Activated naive CD4-positive, alpha-beta T cell treated with anti-CD3 and anti-CD28 coated beads for 36 hours (primary cell): ENCODE measurements at places on chromosomes 6 and 20. TPM values are rescaled to one million over a fixed set of nuclear protein-coding genes. Genes with fewer than 3 reads are reported as not detected.

- H3K36me3 ChIP-seq, result no peaks in the 10 kb centered on the region
- H3K4me3 ChIP-seq, result no peak overlapping the region
- H3K27ac ChIP-seq, result no peak overlapping the region
- H3K27me3 ChIP-seq, result no peaks in the 10 kb centered on the region
- H3K4me1 ChIP-seq, result no peaks in the 10 kb centered on the region
Observed at GRCh38 chr6:16336911-16337294, 98.5 kb downstream of the GMPR start.

GRCh38 chr6:154319231-154319858, 37.3 kb downstream of the IPCEF1 start:
- H3K4me1 ChIP-seq, result peaks cover 2% of the 10 kb centered on the region
- no peak for DNase-seq
- no peaks in the 10 kb centered on the region for H3K27me3 ChIP-seq
- H3K27ac ChIP-seq, result no peak overlapping the region
- H3K36me3 ChIP-seq, result no peaks in the 10 kb centered on the region

DNA sequence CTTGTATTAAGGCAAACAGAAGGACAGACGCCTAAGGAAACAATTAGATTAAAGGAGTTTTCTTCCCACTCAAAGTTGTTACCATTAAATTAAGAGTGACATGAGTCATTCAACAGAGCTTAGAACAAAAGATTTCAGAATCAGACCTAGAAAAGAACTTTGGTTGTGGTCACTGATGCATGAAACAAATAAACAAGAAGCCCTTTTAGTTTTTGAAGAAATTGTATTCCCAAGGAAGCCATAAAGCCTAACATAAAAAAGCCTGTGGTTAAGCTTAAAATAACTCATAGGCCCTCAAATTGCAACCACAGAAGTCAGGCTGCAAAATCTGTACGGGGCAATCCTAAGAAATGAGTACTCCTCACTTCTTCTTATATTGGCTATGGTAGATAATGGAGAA, 17.9 kb upstream of the TRIM26 start:
- peaks cover 15% of the 10 kb centered on the region for H3K4me1 ChIP-seq
- H3K36me3 ChIP-seq, result no peaks in the 10 kb centered on the region
- H3K27me3 ChIP-seq, result peaks cover 8% of the 10 kb centered on the region
- no peak for DNase-seq

DNA sequence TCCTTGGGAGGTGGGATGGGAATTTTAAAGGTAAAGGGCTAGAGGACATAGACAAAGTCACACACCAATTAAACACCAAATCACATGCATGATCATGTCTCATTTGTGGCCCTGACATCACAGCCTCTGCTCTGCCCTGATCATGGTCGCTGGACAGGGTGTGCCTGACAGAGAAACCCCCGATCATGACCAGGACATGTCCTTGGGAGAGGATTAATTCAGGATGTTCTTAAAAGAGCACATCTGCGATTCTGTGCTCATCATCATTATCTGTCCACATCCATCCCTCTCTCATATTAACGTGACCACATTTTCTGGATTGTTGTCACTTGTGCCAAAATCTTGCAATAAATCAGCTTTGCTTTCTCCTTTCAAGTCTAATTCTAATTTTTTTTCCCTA, 7.7 kb upstream of the PBOV1 start:
- DNase-seq, result no peak
- H3K36me3 ChIP-seq, result no peaks in the 10 kb centered on the region
- H3K4me3 ChIP-seq, result no peak overlapping the region
- H3K27ac ChIP-seq, result no peak overlapping the region
- H3K4me1 ChIP-seq, result no peaks in the 10 kb centered on the region

DNA sequence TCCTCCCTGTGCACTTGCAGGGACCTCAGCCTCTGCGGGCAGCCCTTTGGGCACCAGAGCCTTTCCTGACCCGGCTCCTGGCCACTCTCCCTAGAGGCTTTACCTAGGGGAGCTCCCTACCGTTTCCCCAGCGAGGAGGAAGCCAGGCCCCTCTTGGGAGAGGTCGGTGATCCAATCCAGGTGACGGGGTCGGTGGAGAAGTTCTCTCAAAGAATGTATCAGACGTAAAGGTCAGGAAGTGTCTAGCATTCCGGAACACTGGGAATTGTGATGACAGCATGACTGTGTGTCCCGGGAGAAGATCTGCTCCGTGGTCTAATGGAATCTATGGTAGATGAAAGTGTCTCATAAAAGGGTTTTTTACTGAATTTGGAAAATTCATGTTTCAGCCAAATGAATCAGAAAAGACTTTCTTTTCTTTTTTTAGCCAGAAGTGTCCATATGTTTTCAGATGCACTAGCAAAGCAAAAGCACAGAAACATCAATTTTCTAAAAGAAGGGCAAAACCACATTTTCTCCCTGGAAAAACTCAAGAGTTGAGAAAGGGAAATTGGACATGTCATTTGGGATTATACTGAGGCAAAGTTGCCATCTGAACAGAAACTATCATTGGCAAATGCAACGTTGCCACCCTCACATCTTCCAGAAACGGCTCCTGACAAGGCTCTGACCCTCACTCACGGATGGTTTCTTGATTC, 289.4 kb downstream of the THBS2 start:
- H3K4me1 ChIP-seq, result no peaks in the 10 kb centered on the region
- H3K4me3 ChIP-seq, result no peak overlapping the region
- H3K27ac ChIP-seq, result no peak overlapping the region
- no peak for DNase-seq
- peaks cover 14% of the 10 kb centered on the region for H3K27me3 ChIP-seq

GRCh38 chr6:17269840-17270239, 11.3 kb upstream of the RBM24 start:
- peaks cover 16% of the 10 kb centered on the region for H3K27me3 ChIP-seq
- no peaks in the 10 kb centered on the region for H3K4me1 ChIP-seq
- no peak for DNase-seq
- no peaks in the 10 kb centered on the region for H3K36me3 ChIP-seq
- no peak overlapping the region for H3K27ac ChIP-seq

GRCh38 chr6:62298745-62299392, 12.8 kb upstream of the KHDRBS2 start:
- no peaks in the 10 kb centered on the region for H3K27me3 ChIP-seq
- no peak for DNase-seq
- no peaks in the 10 kb centered on the region for H3K4me1 ChIP-seq
- no peak overlapping the region for H3K4me3 ChIP-seq

DNA sequence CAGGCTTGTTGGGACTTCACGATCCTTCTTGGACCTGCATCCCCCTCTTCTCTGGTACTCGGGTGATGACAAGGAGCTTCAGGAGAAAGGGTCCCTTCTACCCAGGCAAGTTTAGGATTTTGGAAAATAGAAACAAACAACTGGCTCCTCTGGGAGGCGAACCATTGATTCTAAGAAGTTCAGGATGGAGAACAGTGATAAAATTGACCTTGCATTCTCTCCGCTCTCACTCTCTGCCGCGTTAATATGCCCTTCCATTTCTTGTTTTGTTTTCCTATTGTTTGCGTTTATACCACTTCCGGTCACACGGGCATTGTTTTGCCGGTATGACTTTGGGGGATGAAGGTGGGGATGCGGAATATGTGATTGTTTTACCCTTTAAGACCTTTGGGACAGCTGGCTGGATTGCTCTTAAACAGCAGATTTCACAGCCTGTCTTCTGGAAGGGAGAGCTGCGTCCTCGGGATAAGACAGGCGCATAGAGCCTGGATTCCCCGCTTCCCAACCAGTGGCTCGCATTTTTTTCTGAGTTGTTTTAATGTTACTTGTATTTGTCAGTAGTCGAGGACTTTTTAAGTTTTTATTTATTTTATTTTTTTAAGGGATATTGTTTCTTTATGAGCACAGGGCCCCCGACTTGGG, 144.3 kb upstream of the ZNF184 start:
- H3K27me3 ChIP-seq, result peaks cover 63% of the 10 kb centered on the region
- no peak overlapping the region for H3K27ac ChIP-seq
- peaks cover 13% of the 10 kb centered on the region for H3K4me1 ChIP-seq
- no peaks in the 10 kb centered on the region for H3K36me3 ChIP-seq

- no peak overlapping the region for H3K4me3 ChIP-seq
- no peak overlapping the region for H3K27ac ChIP-seq
- no peak for DNase-seq
- no peaks in the 10 kb centered on the region for H3K4me1 ChIP-seq
- H3K27me3 ChIP-seq, result peaks cover 6% of the 10 kb centered on the region
- H3K36me3 ChIP-seq, result no peaks in the 10 kb centered on the region
Observed at GRCh38 chr20:19920381-19921138, 96.6 kb upstream of the NAA20 start.

DNA sequence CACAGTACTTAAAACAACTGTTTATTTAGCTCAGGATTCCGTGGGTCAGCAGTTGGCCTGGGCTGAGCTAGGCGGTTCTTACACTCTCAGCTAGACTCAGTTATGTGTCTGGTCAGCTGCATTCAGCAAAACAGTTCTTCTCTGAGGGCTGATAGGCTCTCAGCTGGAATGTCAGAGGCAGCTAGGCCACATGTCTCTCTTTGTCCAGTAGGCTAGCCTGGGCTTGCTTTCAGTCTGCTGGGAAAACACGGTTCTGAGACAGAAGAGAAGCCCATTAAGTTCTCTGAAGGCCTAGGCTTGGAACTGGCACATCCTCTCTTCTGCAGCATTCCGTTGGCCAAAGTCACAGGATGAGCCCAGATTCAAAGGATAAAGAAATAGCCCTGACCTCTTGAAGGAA, 65.6 kb downstream of the TULP4 start:
- H3K36me3 ChIP-seq, result no peaks in the 10 kb centered on the region
- no peak overlapping the region for H3K27ac ChIP-seq
- no peak for DNase-seq
- no peak overlapping the region for H3K4me3 ChIP-seq
- peaks cover 8% of the 10 kb centered on the region for H3K4me1 ChIP-seq

DNA sequence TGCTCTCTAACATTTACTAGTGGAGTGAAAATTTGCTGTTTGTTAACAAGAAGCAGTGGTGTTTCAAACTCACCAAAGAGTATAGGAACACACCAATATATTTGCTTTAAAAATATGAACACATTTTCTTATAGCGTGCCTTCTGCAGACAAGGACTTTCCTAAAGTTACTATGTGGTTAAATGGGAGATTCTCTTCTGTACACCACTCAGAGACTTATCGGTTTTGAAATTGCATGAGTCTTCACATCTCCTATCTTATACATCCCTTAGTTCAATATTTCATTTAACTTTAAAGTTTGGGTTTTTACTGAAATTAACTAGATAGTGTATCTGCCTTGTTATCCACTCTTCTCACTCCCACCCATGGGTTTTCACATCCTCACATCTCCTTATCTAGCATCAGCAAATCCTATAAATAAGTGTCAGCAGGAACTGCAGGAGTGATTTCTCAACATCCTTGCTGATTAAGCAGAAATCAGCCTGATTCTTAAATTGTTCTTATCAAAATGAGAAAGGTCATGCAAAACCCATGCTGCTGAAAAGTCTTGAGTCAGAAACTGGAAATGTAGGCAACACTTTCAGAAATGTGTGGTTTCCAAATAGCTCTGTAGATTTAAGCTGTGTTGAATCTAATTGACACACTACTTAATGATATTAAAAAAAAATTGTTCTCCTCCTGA, 1075.6 kb upstream of the GJE1 start:
- H3K4me1 ChIP-seq, result no peaks in the 10 kb centered on the region
- DNase-seq, result no peak
- peaks cover 3% of the 10 kb centered on the region for H3K27me3 ChIP-seq
- H3K36me3 ChIP-seq, result no peaks in the 10 kb centered on the region
- H3K4me3 ChIP-seq, result no peak overlapping the region

DNA sequence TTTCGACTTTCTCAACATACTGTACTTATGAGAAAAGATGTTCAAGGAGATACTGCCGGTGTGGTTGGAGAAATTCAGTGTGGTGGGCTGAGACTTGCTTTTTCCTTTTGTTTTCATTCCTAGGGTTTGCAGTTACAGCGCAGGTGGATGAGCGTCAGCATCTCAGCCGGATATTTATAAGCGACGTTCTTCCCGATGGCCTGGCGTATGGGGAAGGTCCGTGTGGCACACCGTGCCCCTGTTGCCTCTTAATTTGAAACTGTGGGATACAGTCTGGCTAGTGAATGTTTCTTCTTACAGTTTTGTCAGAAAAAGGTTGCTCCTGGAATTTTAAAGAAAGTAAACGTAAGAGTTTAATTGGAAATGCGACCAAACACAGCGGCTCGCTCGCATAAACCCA, 81.7 kb upstream of the CLDN20 start:
- no peak overlapping the region for H3K4me3 ChIP-seq
- no peaks in the 10 kb centered on the region for H3K27me3 ChIP-seq

DNA sequence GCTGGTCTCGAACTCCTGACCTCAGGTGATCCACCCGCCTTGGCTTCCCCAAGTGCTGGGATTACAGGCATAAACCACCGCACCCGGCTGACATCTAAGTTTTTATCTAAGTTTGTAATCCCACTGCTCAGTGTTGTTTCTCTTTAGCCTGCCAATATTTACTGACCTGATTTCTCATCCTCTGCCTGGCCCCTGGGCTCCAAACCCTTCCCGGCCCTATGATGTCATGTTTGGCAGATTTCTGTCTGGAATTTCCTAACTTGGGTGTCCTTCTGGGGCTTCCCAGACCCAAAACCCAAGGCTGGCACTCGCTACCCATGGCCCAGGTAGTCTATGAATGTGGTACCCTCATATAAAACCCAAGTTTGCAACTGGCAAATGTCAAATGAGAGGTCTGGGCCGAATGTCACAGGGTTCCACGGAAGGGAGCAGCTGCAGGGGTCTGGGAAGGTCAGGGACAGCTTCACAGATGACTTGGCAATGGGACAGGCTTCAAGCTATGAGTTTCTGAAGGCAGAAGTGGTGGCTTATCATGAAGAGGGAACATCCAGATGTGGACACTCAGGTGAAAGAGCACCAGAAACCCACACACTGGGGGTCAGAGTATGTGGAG, 54.9 kb downstream of the TMEM170B start:
- DNase-seq, result no peak
- H3K4me1 ChIP-seq, result no peaks in the 10 kb centered on the region
- no peaks in the 10 kb centered on the region for H3K36me3 ChIP-seq
- H3K4me3 ChIP-seq, result no peak overlapping the region
- no peak overlapping the region for H3K27ac ChIP-seq

GRCh38 chr20:31698803-31699718, 23.6 kb downstream of the BCL2L1 start:
- H3K27ac ChIP-seq, result peak overlapping the region; percentile 91
- H3K4me1 ChIP-seq, result peaks cover 76% of the 10 kb centered on the region
- no peaks in the 10 kb centered on the region for H3K27me3 ChIP-seq
- H3K36me3 ChIP-seq, result peaks cover 51% of the 10 kb centered on the region
- H3K4me3 ChIP-seq, result no peak overlapping the region

GRCh38 chr6:170175644-170176135, 115.2 kb downstream of the DLL1 start:
- no peak overlapping the region for H3K4me3 ChIP-seq
- peaks cover 4% of the 10 kb centered on the region for H3K27me3 ChIP-seq
- H3K4me1 ChIP-seq, result no peaks in the 10 kb centered on the region
- H3K27ac ChIP-seq, result no peak overlapping the region
- no peak for DNase-seq

The SLC32A1 gene
- not detected for total RNA-seq

The ZBTB12 gene
- total RNA-seq, result 0.69 TPM

The KIF6 gene
- 0.30 TPM for total RNA-seq

The PGC gene
- not detected for total RNA-seq

The ZSCAN9 gene
- total RNA-seq, result 0.74 TPM

The MICB gene
- 22.6 TPM for total RNA-seq

The UQCC2 gene
- total RNA-seq, result 199 TPM

The RNF144B gene
- 1.5 TPM for total RNA-seq

The SCGN gene
- not detected for total RNA-seq

The MYLK2 gene
- total RNA-seq, result 0.17 TPM

The SOX12 gene
- total RNA-seq, result 6.0 TPM
